A673 (cell line): ENCODE measurements at places on chromosomes 16 and 17. TPM values are rescaled to one million over a fixed set of nuclear protein-coding genes. Genes with fewer than 3 reads are reported as not detected.

Gene RNF213
- total RNA-seq: 78.0 and 102 TPM in 2 replicates

Gene BEAN1
- total RNA-seq: not detected in 2 replicates

Gene ARMC7
- total RNA-seq: 11.8 and 12.3 TPM in 2 replicates

Gene NDEL1
- 71.1 and 76.5 TPM in 2 replicates for total RNA-seq

Gene BCO1
- total RNA-seq: 0.15 and 0.19 TPM in 2 replicates

Gene MT4
- total RNA-seq: not detected in 2 replicates

Gene SLFN14
- total RNA-seq: not detected in 2 replicates

Gene KRT33B
- not detected in 2 replicates for total RNA-seq

Gene EXOC3L1
- total RNA-seq: 0.32 and 0.42 TPM in 2 replicates

Gene PLK1
- 227 and 234 TPM in 2 replicates for total RNA-seq

- no peak for DNase-seq
- no peaks in the 10 kb centered on the region for H3K4me1 ChIP-seq
- no peak overlapping the region for H3K4me3 ChIP-seq
- H3K27me3 ChIP-seq: no peaks in the 10 kb centered on the region
Measured at GRCh38 chr16:22052980-22053379, 39.4 kb upstream of the VWA3A start.

DNA sequence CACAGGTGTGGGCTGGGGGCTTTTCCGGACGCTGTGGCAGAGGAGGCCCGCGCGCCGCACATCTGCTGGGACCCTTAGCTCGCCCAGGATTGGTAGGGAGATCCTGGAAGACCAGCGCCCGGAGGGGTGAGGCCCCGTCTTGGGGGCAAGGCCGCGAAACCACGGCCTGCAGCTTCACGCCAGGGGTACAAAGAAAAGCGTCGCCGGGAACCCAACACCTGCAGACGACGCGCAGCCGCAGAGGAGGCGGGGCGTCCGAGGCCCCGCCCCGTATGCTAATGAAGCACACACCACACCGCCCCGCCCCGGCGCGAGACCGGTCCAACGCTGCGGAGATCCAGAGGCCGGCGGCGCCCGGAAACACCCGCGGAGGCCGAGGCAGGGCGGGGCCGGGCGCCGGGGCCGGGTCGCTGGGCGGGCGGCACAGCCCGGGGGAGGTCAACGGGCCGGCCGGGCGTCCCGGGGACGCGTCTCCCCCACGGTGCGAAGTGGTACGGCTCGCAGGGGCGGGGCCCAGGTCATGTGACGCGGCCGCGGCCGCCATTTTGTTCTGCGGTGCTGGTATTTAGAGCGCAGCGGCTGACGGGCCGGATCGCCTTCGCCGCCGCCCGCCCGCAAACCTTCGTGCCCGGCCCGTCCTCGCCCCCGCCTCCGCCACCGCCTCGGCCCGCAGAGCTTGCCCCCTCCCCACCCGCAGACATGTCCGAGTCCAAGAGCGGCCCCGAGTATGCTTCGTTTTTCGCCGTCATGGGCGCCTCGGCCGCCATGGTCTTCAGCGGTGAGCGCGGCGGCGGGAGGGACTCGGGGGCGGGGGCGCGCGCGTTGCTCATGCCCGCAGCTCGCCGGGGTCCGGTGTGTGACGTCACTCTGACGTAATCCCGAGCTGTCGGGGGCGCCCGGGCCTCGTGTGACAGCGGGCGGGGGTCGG, at the start of gene ATP6V0C:
ATP6V0C (plus strand) TSS at position 548 of the 928 bp plus-strand sequence; CDS start at position 700, 152 bp downstream.
- no peaks in the 10 kb centered on the region for H3K36me3 ChIP-seq
- peak within 1 kb of the TSS; percentile 99 for H3K4me3 ChIP-seq
- H3K4me1 ChIP-seq: peaks cover 15% of the 10 kb centered on the region
- peak; percentile 91 for DNase-seq
- H3K27me3 ChIP-seq: no peaks in the 10 kb centered on the region
- H3K27ac ChIP-seq: peak within 1 kb of the TSS; percentile 100

- no peaks in the 10 kb centered on the region for H3K4me1 ChIP-seq
- no peaks in the 10 kb centered on the region for H3K27me3 ChIP-seq
- no peak for DNase-seq
- H3K27ac ChIP-seq: no peak overlapping the region
Measured at GRCh38 chr17:36597226-36597625, 4.2 kb upstream of the MRM1 start.

DNA sequence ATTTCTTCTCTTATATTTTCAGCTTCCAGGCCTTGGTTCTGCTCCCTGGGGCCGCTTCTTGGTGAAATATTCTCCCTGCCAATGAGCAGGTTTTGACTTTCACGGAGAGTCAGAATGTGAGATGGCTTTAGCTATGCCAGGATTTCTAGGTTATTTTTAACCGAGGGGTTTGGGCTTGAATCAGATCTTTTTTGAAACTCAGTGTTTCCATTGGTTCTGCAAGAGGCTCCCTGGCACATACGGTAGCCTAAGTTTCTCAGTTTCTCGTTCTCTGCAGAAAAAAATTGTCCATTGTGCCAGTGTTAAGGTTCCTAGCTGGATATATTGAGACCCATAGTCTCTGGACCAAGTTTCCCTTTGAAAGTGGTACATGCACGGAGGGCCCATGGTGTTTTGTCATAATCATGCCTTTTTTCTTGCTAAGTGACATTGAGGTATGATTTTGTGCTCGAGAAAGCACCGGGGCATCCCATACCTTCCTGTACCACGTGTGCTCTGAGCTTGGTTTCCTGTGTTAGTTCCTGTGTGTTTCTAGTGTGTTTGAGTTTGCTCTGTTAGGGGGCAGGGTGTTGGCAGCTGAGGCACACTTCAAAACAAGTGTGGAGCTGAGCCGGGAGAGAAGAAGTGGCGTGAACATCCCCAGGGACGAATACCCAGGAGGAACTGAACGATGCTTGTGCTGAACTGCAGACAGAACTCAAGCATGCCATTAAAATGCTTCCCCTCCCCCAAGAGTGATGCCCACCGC, 127.2 kb downstream of the HS3ST3B1 start:
- no peak overlapping the region for H3K4me3 ChIP-seq
- no peak for DNase-seq
- H3K27ac ChIP-seq: no peak overlapping the region
- no peaks in the 10 kb centered on the region for H3K36me3 ChIP-seq
- no peaks in the 10 kb centered on the region for H3K4me1 ChIP-seq

DNA sequence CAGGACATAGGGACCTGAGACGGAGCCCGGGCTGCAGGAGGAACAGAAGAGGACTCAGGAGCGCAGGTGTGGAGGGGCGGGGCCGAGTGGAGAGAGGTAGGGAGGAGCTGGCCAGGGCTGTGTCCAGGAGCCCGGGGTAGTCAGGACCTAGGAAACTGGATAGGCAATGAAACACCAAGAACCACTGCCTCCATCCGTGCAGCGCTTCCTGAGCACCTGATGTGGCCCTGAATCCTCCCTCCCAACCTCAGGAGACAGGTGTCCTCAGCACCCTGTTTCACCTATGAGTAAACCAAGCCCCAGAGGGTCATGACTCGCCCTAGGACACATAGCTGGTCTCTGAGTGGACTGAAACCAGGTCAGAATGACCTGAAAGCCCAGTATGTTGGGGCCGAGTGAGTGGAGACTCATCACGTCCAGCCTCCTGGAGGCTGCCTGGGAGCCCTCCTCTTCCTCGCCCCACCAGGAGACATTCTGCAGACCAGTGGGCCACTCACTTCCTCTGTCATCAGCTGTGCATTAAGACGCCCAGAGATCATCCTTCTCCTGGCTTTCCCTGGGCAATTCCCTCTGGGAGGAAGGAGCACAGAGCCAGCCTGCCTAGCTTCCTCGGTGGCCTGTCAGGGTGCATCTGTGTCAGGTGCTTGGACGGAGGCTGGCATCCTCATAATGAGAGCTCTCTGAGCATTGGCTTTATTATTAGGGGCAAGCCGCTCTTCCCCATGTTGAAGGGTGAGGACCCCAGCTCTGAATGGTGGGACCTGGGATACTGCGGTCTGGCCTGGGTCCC, 72.8 kb downstream of the SCNN1B start:
- H3K36me3 ChIP-seq: no peaks in the 10 kb centered on the region
- no peak overlapping the region for H3K27ac ChIP-seq
- DNase-seq: no peak
- no peaks in the 10 kb centered on the region for H3K4me1 ChIP-seq
- no peaks in the 10 kb centered on the region for H3K27me3 ChIP-seq

GRCh38 chr16:10242916-10243315, 60.7 kb upstream of the GRIN2A start:
- no peak overlapping the region for H3K27ac ChIP-seq
- H3K27me3 ChIP-seq: no peaks in the 10 kb centered on the region
- no peaks in the 10 kb centered on the region for H3K36me3 ChIP-seq
- no peak overlapping the region for H3K4me3 ChIP-seq
- no peaks in the 10 kb centered on the region for H3K4me1 ChIP-seq
- no peak for DNase-seq

DNA sequence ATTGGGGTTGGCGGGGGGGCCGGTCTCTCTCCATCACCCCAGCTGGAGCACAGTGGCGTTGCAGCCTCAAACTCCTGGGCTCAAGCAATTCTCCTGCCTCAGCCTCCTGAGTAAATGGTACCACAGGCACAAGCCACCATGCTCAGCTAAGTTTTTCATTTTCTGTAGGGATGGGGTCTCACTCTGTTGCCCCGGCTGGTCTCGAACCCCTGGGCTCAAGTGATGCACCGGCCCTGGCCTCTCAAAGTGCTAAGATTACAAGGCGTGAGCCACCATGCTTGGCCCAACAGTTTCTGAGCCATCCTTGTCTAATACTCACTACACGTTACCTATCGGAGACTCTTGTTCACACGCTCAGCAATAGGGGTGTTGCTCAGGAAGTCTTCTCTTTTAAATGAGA, 11.6 kb downstream of the WDR59 start:
- H3K4me1 ChIP-seq: no peaks in the 10 kb centered on the region
- no peak overlapping the region for H3K4me3 ChIP-seq
- no peaks in the 10 kb centered on the region for H3K27me3 ChIP-seq
- H3K36me3 ChIP-seq: peaks cover 3% of the 10 kb centered on the region
- DNase-seq: no peak

GRCh38 chr17:73508057-73508930, 136.0 kb downstream of the SDK2 start:
- DNase-seq: no peak
- no peak overlapping the region for H3K4me3 ChIP-seq
- no peaks in the 10 kb centered on the region for H3K4me1 ChIP-seq
- H3K27me3 ChIP-seq: no peaks in the 10 kb centered on the region

DNA sequence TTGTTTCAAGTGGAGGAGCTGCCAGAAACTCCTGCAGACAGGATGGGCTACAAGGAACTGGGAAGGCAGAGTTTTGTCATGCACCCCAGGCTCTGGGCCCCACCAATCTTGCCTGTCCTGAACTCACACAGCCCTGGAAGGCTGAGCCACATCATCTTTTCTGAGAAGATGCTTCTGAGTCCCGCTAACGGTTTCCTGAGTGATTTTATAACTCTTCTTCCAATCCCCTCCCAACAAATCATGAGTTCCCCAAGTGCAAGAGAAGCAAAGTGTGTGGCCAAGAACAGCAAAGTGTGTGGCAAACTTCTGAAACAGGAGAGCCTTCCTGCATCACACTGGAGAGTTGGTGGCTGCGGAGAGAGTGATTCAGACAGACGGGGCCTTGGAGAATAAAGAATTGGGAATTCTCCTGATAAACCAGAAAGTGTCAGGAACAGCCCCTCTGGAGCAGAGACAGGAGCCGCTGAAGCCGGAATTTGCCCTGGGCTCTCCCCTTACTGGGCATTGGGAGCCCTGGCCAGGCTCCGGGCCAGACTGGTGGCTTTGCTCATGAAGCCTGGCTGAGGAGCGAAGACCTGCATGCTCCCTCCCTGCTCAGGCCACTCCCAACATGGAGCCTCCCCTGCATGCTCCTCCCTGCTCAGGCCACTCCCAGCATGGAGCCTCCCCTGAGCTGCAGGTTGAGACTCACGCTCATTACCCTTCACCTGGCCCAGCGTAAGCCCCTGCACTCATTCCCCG, 47.2 kb downstream of the PITPNM3 start:
- no peak for DNase-seq
- no peaks in the 10 kb centered on the region for H3K27me3 ChIP-seq
- peaks cover 4% of the 10 kb centered on the region for H3K4me1 ChIP-seq
- H3K36me3 ChIP-seq: no peaks in the 10 kb centered on the region
- no peak overlapping the region for H3K27ac ChIP-seq

GRCh38 chr16:383326-384051, 1.7 kb upstream of the PGAP6 start:
- no peaks in the 10 kb centered on the region for H3K27me3 ChIP-seq
- H3K36me3 ChIP-seq: no peaks in the 10 kb centered on the region
- H3K4me3 ChIP-seq: no peak overlapping the region
- H3K27ac ChIP-seq: no peak overlapping the region

GRCh38 chr17:46154151-46154816, 38.9 kb downstream of the KANSL1 start:
- H3K27ac ChIP-seq: no peak overlapping the region
- no peaks in the 10 kb centered on the region for H3K27me3 ChIP-seq
- H3K4me3 ChIP-seq: no peak overlapping the region
- peak; percentile 54 for DNase-seq
- peaks cover 60% of the 10 kb centered on the region for H3K4me1 ChIP-seq

DNA sequence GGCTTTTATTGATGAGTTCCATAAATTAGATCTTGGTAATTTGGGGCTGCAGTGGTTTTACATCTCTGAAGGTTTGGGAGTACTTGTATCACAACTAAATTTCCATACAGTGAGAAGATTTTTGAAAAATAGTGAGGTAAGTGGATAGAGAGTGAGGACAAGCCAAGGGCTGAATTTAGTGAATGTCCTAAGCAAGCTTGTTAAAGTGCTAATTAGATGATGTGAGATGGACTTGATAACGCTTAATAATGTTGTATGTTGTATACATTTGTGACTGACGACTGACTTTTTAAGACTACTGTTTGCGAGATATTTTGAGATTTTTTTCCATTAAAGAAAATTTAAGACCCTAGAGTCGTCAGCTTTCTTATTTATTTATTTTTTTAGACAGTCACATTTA, 3.9 kb downstream of the NFATC3 start:
- H3K27ac ChIP-seq: no peak overlapping the region
- H3K4me1 ChIP-seq: peaks cover 34% of the 10 kb centered on the region

- no peaks in the 10 kb centered on the region for H3K36me3 ChIP-seq
- H3K4me3 ChIP-seq: no peak overlapping the region
- no peaks in the 10 kb centered on the region for H3K4me1 ChIP-seq
- no peak for DNase-seq
- H3K27ac ChIP-seq: no peak overlapping the region
Measured at GRCh38 chr17:41512546-41513167, 6.0 kb downstream of the KRT15 start.

DNA sequence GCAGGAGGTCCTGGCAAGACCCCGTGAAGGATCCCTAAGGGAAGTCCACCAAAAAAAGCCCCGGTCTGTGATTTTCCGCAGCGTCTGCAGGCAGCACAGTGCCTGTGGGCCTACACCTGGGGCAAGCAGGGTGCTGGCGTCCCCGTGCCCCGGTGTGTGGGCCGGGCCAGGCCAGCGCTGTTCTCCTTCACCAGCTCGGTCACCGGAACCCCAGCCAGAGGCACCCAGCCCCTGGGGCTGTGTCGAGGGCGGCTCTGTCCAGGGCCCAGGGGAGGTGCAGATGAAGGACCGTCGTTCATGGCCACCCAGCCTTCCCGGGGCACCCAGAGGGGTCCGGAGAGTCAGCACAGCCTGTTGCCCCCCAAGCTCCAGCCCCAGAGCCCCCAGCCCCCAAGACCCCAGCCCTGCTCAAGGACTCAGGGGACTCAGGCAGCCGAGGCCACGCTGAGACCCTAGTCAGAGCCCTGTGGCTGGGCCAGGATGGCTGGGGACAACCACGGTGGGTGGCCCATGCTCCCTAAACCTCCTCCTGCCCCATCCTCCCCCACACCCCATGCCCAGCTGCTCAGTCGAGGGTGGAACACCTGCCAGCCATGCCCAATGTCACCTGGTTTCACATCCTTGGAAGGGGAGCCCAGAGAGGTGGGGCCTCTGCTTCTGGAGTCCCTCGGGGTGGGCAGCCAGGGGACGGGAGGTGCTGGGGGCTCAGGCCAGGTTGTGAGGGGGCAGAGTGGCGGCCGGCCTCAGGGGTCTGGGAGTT, 5.7 kb upstream of the C1QTNF8 start:
- H3K4me3 ChIP-seq: no peak overlapping the region
- no peak overlapping the region for H3K27ac ChIP-seq
- H3K36me3 ChIP-seq: no peaks in the 10 kb centered on the region
- no peak for DNase-seq
- H3K4me1 ChIP-seq: peaks cover 4% of the 10 kb centered on the region
